Testis (tissue), 5 donors: ENCODE measurements at places on chromosomes 5 and 9. TPM values are rescaled to one million over a fixed set of nuclear protein-coding genes. Genes with fewer than 3 reads are reported as not detected.

- H3K4me1 ChIP-seq: peaks cover 10% of the 10 kb centered on the region
- H3K27ac ChIP-seq: peak overlapping the region; percentile 8
- no peak overlapping the region for H3K4me3 ChIP-seq
- no peak for DNase-seq
These were observed 18.7 kb upstream of the WNT8A start for GRCh38 chr5:138065102-138065501.

DNA sequence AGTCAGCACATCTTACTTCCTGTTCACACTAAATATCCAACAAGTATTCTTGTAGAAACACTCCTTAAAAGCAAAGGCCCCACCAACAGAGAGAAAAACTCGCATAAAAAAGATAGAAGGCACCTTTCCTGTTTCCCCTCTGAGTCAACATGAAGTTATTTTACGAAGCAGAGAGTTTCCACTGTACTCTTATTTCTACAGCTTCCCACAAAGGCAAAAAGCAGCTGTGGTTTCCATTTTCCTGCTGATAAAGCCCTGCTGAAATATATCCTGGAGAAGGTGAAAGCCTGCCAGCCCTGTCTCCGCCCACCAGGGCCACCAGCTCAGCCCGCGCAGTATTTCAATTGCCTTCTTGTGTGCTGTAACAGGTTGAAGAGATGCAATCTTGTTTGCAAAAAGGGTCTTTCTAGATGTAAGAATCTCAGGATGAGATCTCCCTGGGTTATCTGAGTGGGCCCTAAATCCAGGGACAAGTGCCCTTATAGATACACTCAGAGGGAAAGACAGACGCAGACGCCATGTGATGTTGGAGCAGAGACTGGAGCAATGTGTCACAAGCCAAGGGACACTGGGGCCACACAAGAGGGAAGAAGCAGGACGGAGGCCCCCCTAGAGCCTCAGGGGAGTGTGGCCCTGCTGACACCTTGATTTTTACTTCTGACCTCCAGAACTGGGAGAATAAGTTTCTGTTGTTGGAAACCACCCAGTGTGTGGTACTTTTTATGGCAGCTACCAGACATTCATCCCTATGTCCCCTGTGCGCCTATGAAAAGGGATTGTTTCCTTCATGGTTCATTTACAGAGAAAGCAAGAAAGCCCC lies 19.9 kb downstream of the SEMA4D start:
- H3K4me1 ChIP-seq: peaks cover 13% of the 10 kb centered on the region
- H3K27ac ChIP-seq: no peak overlapping the region
- H3K36me3 ChIP-seq: no peaks in the 10 kb centered on the region
- H3K4me3 ChIP-seq: no peak overlapping the region

GRCh38 chr5:177552839-177553455 lies 1.4 kb downstream of the FAM193B start:
- DNase-seq: peak; percentile 58
- no peaks in the 10 kb centered on the region for H3K36me3 ChIP-seq
- H3K4me1 ChIP-seq: peaks cover 16% of the 10 kb centered on the region
- peak overlapping the region; percentile 82 for H3K4me3 ChIP-seq
- H3K27me3 ChIP-seq: no peaks in the 10 kb centered on the region

DNA sequence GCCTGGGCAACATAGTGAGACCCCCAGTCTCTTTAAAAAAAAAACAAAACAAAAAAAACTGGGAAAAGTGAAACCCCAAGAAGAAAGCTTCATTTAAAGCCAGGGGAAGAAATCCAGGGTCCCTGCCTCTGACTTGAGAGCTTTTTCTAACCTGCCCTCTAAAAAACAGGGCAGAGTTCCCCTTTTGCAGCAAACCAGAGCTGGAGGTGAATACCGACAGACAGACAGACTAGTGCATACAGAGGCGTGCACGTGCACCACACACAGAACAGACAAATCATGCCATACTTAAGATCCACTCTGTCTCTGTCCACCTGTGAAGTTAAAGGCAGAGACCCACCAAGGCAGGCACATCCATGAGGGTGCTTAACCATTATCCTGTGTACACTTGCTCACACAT lies 11.7 kb upstream of the AQP3 start:
- no peak overlapping the region for H3K27ac ChIP-seq
- no peaks in the 10 kb centered on the region for H3K36me3 ChIP-seq
- no peak overlapping the region for H3K4me3 ChIP-seq
- H3K27me3 ChIP-seq: no peaks in the 10 kb centered on the region
- no peaks in the 10 kb centered on the region for H3K4me1 ChIP-seq

DNA sequence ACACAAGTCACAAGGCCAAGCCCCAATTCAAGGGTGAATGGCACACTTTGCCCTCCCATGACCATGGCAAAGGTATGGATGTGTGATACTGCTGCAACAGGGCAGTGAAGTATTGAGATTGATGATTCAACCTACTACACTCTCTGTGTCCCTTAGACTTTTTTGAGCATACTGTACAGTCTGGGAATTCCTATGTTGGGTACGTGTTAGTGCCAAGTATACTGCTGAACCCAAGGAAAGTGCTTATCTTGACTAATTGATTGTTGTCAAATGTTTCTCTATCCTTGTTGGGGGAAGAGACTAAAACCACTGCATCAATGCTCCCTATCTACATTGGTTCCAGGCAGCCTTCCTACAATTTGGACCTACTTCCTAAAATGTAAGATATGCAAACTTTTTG lies 93.7 kb downstream of the NDFIP1 start:
- no peaks in the 10 kb centered on the region for H3K4me1 ChIP-seq
- H3K27ac ChIP-seq: no peak overlapping the region
- no peak overlapping the region for H3K4me3 ChIP-seq
- DNase-seq: no peak

- H3K4me1 ChIP-seq: no peaks in the 10 kb centered on the region
- H3K4me3 ChIP-seq: no peak overlapping the region
- no peak for DNase-seq
- no peak overlapping the region for H3K27ac ChIP-seq
These were observed 1355.1 kb upstream of the WWC1 start for GRCh38 chr5:166936351-166936750.

DNA sequence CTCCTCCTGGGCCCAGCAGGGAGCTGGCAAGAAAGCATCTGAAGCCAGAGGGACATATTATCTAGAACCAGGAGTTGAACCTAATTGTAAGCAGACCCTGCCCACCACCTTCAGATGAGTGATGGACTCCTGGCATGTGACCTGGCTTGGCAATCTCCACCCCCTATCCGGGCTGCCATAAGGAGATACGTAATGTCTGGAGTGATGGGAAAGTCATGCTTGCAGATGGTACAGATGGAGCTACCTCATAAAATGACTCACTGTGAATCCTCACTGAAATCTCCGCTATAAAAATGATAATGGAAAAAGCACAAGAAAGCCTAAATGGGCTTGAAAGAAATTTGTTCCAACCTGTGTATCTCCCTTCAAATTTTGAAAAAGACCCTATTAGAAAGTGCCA lies 157.5 kb downstream of the DMRT2 start:
- no peaks in the 10 kb centered on the region for H3K36me3 ChIP-seq
- H3K4me1 ChIP-seq: no peaks in the 10 kb centered on the region
- no peak overlapping the region for H3K4me3 ChIP-seq
- no peaks in the 10 kb centered on the region for H3K27me3 ChIP-seq

GRCh38 chr5:53713978-53714666 lies 153.7 kb downstream of the NDUFS4 start:
- no peaks in the 10 kb centered on the region for H3K27me3 ChIP-seq
- no peak for DNase-seq
- H3K27ac ChIP-seq: no peak overlapping the region
- H3K4me3 ChIP-seq: no peak overlapping the region
- no peaks in the 10 kb centered on the region for H3K4me1 ChIP-seq
- no peaks in the 10 kb centered on the region for H3K36me3 ChIP-seq

GRCh38 chr9:110601098-110601497 lies 21.6 kb upstream of the SVEP1 start:
- H3K27me3 ChIP-seq: no peaks in the 10 kb centered on the region
- no peak for DNase-seq
- H3K4me1 ChIP-seq: no peaks in the 10 kb centered on the region
- H3K4me3 ChIP-seq: no peak overlapping the region

- DNase-seq: no peak
- no peaks in the 10 kb centered on the region for H3K27me3 ChIP-seq
- H3K36me3 ChIP-seq: no peaks in the 10 kb centered on the region
- H3K4me3 ChIP-seq: no peak overlapping the region
These were observed 67.3 kb upstream of the GARNL3 start for GRCh38 chr9:127197186-127197860.

- H3K27ac ChIP-seq: no peak overlapping the region
- no peaks in the 10 kb centered on the region for H3K4me1 ChIP-seq
- DNase-seq: no peak
- H3K27me3 ChIP-seq: no peaks in the 10 kb centered on the region
- no peak overlapping the region for H3K4me3 ChIP-seq
- no peaks in the 10 kb centered on the region for H3K36me3 ChIP-seq
These were observed 2.5 kb upstream of the PLAC8L1 start for GRCh38 chr5:146107901-146108300.

GRCh38 chr5:169576181-169576598 lies 7.4 kb upstream of the SPDL1 start:
- no peak overlapping the region for H3K4me3 ChIP-seq
- DNase-seq: no peak
- H3K27me3 ChIP-seq: no peaks in the 10 kb centered on the region
- H3K36me3 ChIP-seq: no peaks in the 10 kb centered on the region
- H3K27ac ChIP-seq: no peak overlapping the region
- H3K4me1 ChIP-seq: no peaks in the 10 kb centered on the region

DNA sequence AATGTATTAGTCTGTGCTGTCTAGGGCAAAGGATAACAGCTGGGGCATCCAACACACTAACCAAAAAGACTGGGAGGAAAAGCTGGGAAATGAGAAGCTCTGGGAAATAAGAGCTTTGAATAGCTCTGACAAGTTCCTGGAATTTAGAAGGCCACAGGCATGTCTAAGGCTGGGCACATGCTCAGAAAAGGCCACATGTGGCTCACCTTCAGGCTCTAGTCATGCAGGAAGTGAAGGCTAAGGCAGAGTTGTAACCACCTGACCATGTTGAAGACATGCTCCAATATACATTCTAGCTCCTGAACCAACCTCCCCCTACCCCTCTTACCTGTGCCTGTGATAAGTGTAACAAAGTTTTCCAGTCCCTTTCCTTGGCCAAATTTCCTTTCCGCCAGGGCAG lies 31.7 kb downstream of the CLTA start:
- DNase-seq: no peak
- H3K27ac ChIP-seq: no peak overlapping the region
- no peaks in the 10 kb centered on the region for H3K27me3 ChIP-seq
- no peak overlapping the region for H3K4me3 ChIP-seq
- H3K4me1 ChIP-seq: no peaks in the 10 kb centered on the region

PRRX2 gene
- 15.3 TPM for polyA plus RNA-seq

DDX31 gene
- polyA plus RNA-seq: 17.9 TPM

TMEM215 gene
- 5.2 TPM for polyA plus RNA-seq

GPR150 gene
- polyA plus RNA-seq: 0.45 TPM

KLF9 gene
- polyA plus RNA-seq: 11.8 TPM
